Neural crest cell (in vitro differentiated cells): ENCODE measurements at places on chromosomes 5 and 9. TPM values are rescaled to one million over a fixed set of nuclear protein-coding genes. Genes with fewer than 3 reads are reported as not detected.

DNA sequence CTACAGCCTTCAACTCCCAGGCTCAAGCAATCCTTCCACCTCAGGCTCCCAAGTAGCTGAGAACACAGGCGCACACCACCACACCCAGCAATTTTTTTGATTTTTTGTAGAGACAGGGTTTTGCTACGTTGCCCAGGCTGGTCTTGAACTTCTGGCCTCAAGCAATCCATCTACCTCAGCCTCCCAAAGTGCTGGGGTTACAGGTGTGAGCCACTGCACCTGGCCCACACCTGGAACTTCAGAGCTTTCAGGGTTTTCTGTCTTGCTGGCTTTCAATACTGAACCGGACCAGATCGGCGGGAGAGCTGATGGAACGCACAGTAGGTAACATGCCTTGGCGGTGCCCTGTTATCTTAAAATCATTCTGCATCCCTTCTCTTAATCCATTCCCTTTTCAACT is 30.8 kb downstream of the IPPK start:
- peaks cover 3% of the 10 kb centered on the region for H3K4me1 ChIP-seq
- H3K27ac ChIP-seq: no peak overlapping the region
- H3K4me3 ChIP-seq: no peak overlapping the region
- H3K36me3 ChIP-seq: peaks cover 8% of the 10 kb centered on the region
- no peaks in the 10 kb centered on the region for H3K27me3 ChIP-seq
- DNase-seq: no peak

DNA sequence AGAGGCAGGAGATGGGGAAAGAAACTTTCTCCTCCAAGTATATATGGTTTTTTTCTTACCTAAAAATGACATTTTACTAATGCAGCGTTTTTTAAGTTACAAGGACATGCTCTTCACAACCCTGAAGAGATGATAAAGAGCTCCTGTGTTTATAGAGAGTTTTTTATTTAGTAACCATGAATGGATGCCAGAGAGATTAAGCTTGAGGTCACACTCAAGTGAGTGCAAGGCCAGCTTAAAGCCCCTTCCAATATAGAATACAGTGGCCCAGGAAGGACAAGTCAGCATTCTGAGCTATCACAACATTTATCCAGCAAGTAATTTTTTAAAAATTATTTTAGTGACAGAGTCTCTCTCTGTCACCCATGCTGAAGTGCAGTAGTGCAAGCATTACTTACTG is 6.7 kb upstream of the HAVCR2 start:
- no peak for DNase-seq
- no peaks in the 10 kb centered on the region for H3K4me1 ChIP-seq

DNA sequence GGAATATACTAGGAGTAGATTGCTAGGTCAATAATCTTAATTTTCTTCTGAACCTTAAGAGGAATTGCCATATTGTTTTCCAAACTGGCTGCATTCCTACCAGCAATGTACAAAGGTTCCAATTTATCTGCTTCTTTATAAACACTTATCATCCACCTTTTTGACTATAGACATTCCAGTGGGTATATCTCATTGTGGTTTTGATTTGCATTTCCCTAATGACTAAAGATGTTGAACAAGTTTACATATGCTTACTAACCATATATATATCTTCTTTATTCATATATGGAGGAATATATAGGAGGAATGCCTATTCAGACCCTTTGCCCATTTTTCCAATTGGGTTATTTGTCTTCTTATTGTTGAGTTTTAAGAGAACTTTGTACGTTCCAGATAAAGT is 7.6 kb downstream of the DNAJC18 start:
- no peak for DNase-seq
- H3K4me1 ChIP-seq: no peaks in the 10 kb centered on the region
- H3K27ac ChIP-seq: no peak overlapping the region
- H3K27me3 ChIP-seq: no peaks in the 10 kb centered on the region
- H3K36me3 ChIP-seq: peaks cover 3% of the 10 kb centered on the region

- H3K36me3 ChIP-seq: peaks cover 13% of the 10 kb centered on the region
- no peak for DNase-seq
- H3K4me1 ChIP-seq: no peaks in the 10 kb centered on the region
- H3K27me3 ChIP-seq: no peaks in the 10 kb centered on the region
- no peak overlapping the region for H3K27ac ChIP-seq
Observed at GRCh38 chr5:125987677-125988255, 435.4 kb upstream of the GRAMD2B start.

- no peaks in the 10 kb centered on the region for H3K27me3 ChIP-seq
- H3K27ac ChIP-seq: no peak overlapping the region
- H3K36me3 ChIP-seq: peaks cover 38% of the 10 kb centered on the region
Observed at GRCh38 chr9:87620731-87621322, 105.1 kb upstream of the CTSL start.

The AP3S1 gene
- 61.4 and 74.9 TPM in 2 replicates for total RNA-seq

The VAV2 gene
- total RNA-seq: 40.6 and 47.0 TPM in 2 replicates

The DMRT3 gene
- total RNA-seq: not detected in 2 replicates

The MIGA2 gene
- total RNA-seq: 34.4 and 38.3 TPM in 2 replicates
